ENCODE measurements at places on chromosomes 1 and 21. TPM values are rescaled to one million over a fixed set of nuclear protein-coding genes. Genes with fewer than 3 reads are reported as not detected.

Gene CSF1
- total RNA-seq: 41.6 TPM

Gene PLA2G2E
- not detected for total RNA-seq

Gene SPRR5
- not detected for total RNA-seq

Gene CATSPERE
- 0.11 TPM for total RNA-seq

Gene C1orf185
- total RNA-seq: not detected

Gene HAO2
- total RNA-seq: not detected

Gene TMEM61
- not detected for total RNA-seq

Gene CRNN
- total RNA-seq: not detected

Gene LCE3D
- not detected for total RNA-seq

Gene CTTNBP2NL
- total RNA-seq: 14.1 TPM

DNA sequence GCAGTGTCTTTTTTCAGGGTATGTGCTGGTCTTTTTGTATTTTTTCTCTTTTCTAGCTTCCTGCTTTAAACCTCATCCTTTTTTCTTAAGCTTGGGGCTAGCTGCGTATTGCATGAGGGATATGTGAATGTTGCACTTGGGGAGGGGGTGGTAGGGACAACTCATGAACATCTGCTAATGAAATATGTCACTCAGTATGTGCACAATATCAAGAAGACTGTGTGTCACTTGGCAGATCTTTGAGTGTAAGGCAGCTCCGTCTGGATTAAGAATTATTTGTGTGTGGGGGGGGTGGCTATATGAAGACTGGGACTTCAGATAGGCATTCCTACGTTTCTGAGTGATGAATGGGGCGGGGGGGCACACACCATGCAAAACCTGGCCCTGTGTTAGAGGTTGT, 170.4 kb upstream of the CACNA1E start:
- DNase-seq: no peak

DNA sequence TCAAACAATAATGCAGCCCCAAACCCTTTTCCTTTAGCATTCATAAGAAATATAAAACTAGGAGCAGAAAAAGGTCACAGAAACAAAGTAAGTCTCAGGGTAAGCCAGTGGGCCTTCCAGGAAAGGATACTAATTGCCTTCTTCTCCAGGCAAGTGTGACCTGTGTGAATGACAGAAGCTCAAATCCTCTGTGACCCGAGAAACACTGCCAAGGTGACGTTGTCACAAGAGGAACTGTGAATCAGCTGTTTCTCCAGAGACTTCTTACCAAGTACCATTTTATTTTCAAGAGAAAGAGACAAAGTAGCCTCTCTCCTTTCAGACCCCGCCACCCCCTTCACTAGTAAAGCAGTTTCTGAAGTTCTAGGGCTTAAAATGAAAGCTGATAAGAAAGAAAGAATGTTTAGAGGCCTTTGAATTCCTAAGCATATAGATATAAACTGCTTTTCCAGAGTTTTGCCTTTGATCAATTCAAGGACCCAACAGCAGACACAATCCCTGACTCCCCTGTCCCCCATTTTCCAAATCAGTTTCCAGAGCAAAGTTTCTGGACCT, 155.6 kb downstream of the NUF2 start:
- no peak for DNase-seq

DNA sequence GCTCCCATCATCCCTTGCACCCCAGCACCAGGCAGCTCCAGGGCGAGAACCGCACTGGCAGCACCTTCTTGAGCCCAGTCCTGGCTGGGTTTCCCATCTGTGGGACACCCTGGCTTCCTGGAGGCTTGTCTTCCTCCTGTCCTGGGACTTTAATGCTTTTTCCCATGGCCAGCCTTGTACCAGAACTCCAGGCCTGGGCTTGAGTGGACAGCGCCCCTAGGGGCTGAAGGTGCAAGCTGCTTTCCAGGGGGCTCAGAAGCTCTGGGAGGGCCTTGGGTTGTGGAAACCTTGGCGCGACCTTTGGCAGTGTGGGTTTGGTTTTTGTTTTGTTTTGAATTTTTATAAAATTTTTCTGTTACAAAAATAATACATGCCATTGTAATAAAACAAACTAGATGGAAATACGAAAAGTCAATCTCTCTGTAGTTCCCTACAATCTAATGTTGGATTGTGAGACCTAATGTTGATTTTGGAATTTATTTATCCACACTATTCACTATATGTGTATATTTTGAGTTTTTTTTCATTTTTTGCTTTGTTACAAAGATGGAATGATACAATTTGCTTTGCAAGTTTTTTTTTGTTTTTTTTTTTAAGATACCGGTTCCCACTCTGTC, 33.8 kb upstream of the RPL11 start:
- DNase-seq: peak; percentile 27

DNA sequence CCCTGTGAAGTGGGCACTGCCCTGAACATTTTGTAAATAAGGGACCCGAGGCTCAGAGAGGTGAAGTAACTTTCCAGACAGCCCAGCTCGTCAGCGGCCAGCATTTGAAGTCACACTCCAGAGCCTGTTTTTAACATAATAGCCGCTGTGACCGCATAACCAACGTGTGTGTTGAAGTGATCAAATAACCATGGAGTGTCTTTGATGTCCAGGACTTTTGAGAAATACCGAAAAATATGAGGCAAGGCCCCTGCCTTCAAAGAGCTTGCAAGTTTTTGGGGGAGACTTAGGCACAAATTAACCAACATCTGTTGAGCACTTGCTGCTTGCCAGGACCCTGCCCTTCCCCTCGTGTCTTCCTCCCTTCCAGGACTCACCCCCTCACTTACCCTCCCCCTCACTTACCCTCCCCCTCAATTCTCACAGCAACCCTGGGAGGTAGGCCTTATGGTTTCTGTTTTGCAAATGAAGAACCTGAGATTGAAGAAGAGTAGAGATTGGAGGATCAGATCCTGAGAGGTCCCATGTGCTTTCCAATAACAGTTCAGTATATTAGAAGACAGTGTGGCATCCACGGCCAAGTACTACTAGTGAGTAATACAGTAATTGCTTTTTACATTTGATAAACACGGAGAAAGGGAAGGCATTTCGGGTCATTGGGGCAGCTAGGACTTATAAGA, 1.3 kb upstream of the SLC16A1 start:
- DNase-seq: no peak

DNA sequence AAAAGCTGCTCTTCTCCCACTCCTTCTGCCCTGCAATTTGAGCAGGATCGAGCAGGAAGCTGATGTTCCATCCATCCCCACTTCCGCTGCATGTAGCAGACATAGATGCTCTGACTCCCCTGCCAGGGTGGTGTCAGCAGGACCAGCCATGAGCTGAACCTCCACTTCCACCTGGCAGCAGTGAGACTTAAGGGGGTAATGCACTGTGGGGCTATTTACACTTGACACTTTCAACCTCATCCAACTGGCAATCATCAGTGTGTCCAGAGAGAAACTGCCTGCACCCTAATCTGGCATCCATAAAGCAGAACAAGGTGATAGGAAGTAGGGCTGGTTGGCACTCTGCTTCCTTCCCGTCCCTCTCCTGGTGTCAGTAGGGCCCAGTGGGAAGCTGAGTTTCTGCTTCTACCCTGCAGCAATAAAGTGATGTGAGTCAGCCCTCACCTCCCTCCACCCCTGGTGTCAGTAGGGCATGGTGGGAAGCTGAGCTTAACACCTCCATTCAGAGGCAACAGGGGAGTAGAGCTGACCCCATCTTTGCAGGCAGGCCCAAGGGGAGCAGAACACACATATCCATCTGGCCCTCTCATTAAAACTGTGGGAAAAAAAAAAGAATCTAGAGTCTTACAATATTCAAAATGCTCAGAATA, 272.3 kb downstream of the PTPRU start:
- no peak for DNase-seq

DNA sequence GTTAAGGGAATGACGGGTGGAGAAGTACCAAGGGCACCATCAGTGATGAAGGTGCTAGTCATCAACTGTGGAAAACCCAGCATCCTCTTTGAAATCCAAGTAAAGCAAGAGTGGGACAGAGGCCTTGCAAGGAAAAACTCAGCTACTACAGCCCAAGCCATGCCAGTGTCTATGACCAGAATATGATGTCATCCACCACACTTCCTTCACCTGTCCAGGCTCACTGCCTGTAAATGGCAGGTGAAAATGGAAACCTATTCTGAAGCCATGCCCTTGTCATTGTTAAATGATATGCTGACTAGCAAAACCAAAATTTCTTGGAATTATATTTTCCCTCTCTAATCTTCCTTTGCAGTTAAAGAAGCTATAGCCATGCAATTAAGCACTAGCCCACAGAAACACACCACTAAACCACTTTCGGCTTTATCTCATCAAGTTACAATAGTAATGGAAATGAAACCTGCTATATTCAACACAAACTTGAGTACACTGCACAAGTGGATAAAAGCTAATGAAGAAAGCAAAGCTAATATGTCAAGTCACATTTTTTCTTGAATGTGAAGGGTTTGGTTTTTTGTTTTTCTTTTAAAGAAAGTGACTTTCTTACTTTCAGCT, 96.3 kb upstream of the RALGPS2 start:
- no peak for DNase-seq

DNA sequence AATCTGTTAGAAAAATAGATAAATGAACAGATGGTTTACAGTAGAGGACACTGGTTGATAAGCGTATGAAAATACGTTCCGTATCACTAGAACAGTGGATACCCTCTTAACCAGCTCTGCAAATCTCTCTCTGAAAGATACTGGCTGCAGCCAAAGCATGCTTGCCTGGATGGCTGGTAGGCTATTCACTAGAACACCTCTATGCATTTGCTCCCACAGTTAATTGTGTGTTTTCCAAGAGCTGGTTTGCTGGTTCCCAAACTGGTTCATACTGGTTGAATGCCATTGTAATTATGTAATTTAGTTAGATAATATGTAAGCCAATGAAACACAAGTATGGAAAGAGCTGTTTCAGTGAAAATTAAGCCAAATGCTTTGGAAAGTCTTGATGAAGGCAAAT, 126.6 kb downstream of the C1orf21 start:
- no peak for DNase-seq

DNA sequence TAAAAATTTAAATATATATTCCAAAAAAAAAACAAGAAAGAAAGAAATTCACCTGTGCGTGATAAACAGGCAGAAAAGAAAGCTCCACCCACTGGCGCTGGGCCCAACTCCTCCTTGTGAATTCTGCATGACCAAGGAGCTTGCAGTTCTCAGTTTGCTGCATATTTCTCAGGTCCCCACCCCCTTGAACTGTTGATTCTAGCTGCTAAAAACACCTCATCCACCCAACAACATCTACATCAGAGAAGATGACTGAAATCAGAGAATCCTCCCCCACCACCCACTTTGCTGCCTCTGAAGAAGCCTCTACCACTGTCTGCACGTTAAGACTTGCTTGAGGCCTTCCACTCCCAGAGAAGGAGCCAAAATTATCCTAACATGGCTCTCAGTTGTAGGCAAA, 104.8 kb downstream of the RGS2 start:
- no peak for DNase-seq

- DNase-seq: no peak
These were observed 35.3 kb downstream of the CLIC6 start for GRCh38 chr21:34704119-34704518.

DNA sequence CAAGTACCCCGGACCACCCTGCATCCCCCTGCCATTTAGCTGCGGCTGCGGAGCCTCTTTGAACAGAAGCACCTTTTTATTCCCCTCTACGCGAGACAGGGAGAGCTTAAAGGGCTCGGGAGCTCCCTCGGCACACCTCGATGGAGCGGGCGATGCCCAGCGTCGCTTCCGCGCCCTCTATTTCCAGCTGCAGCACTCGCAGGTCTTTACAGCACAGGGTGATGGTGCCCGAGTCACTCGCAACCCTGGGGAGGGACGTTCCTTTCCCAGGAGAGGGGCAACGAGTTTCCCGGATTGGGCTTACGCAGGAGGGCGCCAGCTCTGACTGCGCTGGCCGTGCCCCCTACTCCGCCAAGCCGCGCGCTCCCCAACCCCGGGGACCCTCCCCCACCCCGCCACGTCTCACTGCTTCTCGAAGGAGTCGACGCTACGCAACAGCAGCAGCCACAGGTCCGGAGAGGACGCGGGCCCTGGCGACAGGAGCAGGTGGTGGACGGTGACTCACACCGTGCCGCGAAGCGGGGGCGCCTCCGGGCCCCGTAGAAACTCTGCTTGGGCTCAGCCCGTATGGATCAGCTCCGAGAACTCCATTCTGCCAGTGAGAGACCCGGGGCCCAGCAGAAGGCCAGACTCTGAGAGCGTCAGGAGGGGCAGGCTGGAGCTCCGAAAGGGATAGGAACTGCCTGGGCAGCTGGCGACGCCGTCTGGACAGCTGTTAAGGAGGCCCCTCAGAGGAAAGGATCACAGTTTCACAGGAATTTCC, 5.8 kb upstream of the FAM167B start:
- peak; percentile 71 for DNase-seq

DNA sequence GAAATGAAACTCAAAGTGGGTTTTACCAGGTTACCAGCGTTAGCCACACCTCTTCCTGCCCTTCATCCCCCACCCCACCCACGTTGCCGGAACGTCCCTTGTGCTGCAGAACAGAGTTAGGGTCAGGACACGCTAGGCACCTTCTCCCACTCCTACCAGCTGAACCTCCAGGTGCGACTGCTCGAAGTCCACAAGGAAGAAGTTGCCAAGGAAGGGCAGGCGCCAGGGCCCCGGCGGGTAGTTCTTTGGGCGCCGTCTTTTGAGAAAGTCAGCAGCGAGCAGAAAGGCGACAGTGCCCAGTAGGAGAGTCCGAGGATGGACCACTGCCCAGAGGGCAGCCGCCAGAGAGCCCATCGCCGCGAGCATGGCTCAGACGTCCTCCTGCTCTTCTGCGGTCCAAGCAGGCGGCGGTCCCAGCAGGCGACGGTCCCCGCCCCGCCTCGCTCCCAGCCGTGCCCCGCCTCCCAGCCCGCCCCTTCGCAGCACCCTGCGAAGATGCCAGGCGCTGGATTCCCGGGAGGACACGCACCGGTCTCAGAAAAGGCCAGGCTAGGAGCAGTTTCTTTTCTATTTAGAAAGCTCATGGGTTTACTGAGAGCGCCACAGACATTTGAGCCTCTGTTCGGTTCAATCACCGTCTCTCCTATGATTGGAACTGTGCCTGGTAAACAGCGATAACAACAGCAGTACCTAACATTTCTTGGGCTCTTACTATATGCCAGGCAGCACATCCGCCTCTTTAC, at the start of gene CYP2J2:
Gene CYP2J2, minus strand, starts transcription at position 393 of the 743 bp plus-strand sequence. Its CDS starts 27 bp downstream, at position 366.
- DNase-seq: peak; percentile 75

DNA sequence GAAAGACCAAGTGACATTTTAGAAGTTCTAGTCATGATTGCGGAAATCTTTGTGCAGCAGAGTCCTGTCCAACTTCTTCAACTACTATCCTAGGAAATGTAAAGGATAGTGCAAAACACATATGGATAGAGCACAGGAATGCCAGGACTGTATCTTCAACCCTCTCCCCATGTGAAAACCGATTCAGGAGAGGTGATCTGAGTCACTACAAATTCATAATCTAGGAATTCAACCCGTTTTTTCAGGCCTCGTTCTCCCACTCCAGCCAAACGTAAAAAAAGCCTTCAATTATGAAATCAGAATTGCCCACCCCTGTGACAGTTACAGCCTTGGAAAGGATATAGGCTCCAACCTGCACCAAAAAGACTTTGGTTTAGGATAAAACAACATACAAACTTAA, 52.9 kb upstream of the RGS1 start:
- DNase-seq: no peak
